ENCODE measurements at places on chromosomes 2 and 18. TPM values are rescaled to one million over a fixed set of nuclear protein-coding genes. Genes with fewer than 3 reads are reported as not detected.

The KLHL14 gene
- 1.3 TPM for total RNA-seq

GRCh38 chr2:230849633-230850357, 14.9 kb upstream of the ITM2C start:
- no peak for DNase-seq

DNA sequence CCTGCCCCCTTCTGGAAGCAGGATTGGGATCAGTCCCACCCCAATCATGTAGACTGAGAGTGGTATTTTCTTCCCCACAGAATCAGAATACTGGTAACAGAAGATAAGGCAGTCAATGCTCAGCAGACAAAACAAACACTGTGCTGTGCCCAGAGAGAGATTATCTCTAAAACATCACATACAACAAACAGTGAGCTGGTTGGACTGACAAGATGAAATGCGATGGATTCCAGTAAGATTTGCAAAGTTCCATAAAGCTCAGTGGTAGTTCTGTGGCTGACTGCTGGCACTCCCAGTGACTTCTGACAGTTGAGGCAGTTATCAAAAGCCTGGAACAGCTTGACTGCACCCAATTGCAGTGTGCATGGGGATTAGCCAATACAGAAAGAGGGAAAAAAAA, 311.5 kb upstream of the MGAT5 start:
- DNase-seq, result no peak

DNA sequence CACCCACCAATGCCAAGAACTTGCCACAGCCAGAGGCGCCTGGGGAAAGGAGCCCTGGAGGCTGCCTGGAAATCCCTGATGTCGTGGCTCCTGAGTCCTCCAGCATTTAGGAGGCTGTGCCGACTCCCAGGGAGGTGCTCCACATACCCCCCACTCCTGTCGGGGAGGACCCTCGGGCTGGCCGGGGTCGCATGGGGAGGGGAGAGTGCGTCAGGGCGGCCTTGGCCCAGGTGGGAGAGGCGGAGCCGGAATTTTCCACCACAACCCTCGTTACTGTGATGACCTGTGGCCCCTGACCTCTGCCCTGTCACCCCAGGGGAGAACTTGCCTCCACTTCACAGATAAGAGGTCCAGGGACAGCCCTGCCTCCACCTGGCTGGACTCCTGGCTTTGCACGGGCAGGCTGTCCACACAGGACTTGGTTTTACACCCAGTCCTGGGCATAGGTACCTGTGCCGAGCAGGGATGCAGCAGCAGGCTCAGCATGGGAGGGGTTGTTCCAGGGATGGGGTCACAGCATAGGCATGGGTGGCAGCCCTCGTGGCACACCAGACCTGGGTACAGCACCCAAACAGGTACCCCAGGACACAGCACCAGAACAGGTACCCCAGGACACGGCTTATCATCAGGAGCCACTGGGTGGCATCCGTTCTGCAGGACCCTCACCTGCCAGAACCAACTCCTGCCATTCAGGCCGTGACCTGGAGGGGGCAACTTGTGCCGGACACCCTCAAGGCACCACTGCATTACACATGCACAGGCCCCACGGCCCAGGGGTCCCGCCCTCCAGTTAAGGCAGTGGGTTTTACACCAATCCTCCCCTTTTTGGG, 12.3 kb upstream of the AGXT start:
- no peak for DNase-seq

GRCh38 chr2:46978723-46979122, 63.1 kb upstream of the MCFD2 start:
- DNase-seq, result no peak

DNA sequence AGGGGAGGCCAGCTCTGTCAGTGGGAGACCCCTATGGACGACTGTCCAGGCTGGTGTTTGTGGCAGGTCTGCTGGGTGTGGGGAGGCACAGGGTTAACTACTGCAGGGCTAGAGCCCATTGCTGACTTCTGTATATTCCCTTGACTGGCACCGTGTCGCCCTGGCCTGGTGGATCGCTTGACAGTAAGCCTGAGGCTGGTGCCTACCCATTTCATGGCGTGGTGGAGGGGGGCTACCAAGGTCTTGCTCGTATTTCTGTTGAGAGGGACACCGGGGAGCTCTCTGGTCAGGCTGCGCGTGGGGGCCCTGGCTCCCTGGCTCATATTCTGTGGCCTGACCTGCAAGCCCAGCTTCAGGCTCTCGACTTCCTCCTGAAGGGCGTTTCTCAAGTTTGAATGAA, 119.7 kb downstream of the ACOXL start:
- no peak for DNase-seq

DNA sequence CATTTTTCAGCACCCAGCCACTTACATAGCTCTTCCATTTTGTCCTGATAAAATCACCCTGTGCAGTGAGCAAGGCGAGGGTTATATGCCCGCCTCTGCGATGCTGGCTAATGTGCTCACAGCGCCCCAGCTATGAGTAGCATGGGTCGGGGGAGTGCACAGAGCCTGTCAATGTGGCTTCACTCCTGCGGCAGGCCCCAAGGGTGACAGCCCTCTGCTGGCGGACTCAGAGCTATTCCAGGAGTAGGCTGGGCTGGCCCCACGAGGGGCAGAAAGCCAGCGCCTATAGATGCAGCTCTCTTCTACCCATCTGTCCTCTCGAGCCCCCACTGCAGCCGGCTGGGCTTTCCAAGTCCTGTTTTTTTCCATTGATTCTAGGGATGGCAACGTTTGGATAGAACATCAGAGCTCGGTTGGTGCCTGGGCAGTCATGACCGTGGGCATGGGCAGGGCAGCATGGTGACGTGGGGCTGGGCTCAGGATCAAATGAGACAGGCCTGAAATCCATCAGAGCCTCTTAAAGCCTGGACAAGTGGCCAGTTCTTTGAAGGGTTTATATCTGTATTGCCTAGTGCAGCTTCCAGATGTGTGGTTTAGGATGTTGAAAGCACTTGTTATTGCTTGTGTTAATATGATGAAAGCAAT, 134.7 kb downstream of the MCFD2 start:
- DNase-seq, result no peak

- no peak for DNase-seq
These were observed 318.9 kb upstream of the TFPI start for GRCh38 chr2:187873132-187873531.

DNA sequence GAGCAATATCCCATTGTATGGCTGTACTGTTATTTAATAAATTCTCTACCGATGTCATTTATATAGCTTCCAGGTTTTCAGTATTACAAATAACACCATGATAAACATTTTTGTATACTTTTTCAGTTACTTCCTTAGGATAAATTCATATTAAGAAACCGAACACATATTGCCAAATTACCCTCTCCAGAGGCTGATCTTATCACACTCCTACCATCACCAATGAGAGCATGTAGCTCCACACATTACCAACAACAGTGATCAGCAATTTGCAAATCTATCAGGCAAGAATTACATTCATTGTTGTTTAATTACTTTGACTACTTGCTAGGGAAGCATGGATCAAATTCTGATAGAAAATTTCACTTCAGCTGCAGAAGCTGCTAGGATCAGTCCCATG, 5.8 kb upstream of the NDUFV2 start:
- no peak for DNase-seq

GRCh38 chr2:118106926-118107325, 18.7 kb downstream of the INSIG2 start:
- DNase-seq, result no peak

The CYP27C1 gene
- total RNA-seq, result not detected

GRCh38 chr18:66495844-66496243, 108.0 kb downstream of the CDH19 start:
- DNase-seq, result no peak

DNA sequence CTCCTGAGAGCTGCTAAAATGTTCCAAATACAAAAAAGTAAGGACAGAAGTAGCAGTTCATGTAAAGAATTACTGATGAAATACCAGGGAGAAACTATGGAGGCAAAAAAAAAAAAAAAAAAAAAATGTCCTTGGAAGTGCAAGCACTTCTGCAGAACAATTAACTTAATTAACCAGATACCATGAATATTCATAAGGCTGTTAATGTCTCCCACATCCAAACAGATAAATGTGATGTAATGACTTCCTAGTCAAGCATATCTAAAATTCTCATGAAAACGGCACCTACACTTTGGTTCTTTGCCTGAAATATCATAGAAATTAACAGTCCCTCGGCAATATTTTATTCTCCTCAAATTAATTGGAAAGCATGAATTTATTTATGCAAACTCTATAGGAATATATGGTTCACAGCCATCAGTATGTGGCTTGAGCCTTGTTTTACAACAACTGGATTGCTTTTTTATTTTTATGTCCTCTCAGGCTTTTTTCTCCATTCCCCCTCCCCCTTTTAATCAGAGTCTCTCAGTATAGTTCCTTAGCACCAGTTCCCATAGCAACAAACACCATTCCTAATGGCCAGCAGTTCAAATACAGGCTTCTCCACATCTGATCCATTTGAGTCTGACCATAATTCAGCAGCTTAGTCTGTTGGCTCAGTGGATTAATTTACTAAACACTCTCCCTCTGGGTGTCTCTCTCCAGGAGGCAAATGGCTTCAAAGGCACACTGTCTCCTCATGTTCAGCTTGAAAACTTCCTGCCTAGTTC, 97.1 kb downstream of the ITGA4 start:
- DNase-seq, result no peak

GRCh38 chr2:201618744-201619662, 24.3 kb downstream of the TMEM237 start:
- peak; percentile 17 for DNase-seq

DNA sequence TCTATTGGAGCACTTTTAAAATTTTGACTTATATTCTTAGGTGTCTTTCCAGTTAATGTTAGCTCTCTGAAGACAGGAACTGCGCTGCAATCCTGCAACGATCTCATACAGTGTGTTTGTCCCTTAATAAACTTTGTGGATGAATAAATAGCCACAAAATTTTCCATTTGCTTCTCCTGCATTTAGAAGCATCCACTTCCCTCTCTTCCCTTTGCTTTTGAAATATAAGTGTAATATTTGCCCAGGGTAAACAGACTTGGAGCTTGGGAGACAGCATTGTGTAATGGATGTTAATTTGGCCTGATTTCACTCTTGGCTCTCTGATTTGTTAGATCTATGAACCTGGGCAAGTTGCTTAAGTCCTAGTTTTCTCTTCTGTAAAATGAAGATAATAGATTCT, 58.2 kb upstream of the CD28 start:
- no peak for DNase-seq

GRCh38 chr2:182618672-182619079, 97.4 kb upstream of the DNAJC10 start:
- DNase-seq, result no peak

The CNTNAP5 gene
- not detected for total RNA-seq

DNA sequence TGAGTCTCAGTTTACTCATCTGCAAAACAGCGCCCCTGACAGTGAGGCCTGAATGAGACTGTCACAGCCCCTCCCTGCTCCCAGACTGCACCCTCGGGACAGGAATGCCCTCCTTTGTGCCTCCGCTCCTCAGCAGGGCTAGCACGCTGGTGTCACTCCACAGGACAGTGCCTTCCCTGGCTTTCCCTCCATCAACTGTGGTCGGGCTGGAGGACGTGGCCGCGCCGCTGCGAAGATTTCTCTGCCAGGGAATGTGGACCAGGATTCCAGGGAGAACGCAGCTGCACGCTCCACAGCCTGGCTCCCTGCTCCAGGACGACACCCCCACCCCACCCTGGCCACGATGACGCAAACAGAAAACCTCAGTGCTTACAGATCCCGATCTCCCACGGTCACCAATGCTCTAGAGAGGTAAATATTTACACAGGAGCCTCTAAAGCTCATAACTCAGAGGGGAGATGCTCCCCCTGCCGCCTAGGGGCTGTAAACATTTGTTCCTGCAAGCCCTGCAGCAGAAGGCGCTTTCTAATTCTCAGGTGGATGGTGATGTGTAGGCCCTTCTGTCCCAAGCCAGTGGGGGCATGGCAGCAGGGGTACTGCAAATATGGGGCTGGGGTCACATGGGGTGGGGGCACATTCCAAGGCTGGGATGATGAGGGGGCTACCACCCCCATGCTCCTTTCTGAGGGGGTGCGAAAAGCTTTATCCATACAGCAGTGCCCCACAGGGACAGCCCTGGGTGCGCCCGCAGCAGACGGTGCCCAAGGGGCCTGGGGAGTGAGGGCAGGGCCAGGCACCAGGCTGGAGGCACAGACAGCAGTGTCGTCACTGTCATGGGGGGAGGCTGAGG, 12.4 kb downstream of the HS6ST1 start:
- DNase-seq, result no peak

DNA sequence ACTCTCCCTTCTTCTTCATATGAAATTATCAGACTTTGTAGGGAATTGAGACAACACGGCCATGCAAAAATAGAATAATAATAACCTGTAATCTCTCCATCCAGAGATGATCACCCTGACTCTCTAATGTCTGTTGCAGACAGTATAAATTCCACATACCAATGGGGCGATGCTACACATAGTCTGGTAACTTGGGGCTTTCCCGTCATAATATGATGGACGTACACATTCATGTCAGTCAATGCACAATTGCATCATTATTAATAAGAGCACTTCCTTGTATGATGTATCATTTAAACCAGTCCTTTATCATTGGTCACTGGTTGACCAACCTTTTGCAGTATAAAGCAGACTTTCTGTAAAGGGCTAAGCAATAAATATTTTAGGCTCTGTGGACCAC, 39.5 kb upstream of the SCLY start:
- DNase-seq, result no peak

DNA sequence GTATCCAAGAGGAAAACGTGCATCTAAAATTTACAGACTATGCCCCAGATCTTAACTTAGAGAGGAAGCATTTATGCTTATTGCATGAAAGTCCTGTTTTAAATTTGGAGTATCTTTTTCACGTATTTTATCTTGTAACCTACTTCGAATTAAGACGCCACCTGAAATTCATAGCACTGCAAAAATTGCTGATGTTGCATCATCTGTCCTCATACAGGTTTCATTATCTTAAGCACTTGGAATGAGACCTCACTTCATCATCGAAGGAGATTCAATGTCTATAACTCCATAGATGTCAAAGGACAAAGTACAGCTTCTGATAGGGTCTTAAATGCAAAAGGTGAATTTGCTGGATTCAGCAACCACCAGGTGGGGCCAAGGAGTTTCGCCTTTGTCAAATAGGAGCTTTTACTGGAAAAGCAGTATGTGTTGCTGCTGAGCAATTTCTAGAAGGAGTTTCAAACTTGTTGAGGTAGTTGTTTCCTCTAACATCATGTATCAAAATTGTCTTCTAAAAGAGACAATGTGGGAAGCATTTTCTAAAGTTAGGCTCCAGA, 106.4 kb upstream of the CCDC85A start:
- DNase-seq, result no peak

The COPS8 gene
- 83.7 TPM for total RNA-seq

DNA sequence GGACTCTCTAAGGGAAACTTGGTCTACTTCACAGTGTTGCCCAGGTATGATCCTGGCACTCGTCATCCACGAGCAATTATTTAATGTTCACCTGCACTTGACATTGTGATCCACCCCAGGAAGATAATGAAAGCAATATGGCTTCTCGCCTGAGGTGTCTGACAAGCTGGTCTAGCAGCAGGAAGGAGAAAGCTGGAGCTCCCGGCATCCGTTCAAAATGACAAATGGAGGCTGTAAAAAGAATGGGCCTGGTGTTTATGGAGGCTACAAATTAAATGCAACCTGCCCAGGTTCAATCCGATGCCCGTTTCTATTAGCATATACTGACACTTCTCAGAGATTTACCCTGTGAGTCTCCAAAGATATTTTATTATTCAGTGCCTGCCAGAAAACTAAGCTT, 317.6 kb downstream of the CTNNA2 start:
- DNase-seq, result no peak

- DNase-seq, result no peak
These were observed 44.3 kb downstream of the C1QL2 start for GRCh38 chr2:119114266-119114665.

- no peak for DNase-seq
These were observed 160.2 kb downstream of the TAF4B start for GRCh38 chr18:26386441-26386840.

GRCh38 chr2:238528953-238529781, 102.4 kb downstream of the ASB1 start:
- no peak for DNase-seq

Measured in thoracic aorta (tissue), 2 donors.